A172 (cell line): ENCODE measurements at places on chromosomes 4 and X.

DNA sequence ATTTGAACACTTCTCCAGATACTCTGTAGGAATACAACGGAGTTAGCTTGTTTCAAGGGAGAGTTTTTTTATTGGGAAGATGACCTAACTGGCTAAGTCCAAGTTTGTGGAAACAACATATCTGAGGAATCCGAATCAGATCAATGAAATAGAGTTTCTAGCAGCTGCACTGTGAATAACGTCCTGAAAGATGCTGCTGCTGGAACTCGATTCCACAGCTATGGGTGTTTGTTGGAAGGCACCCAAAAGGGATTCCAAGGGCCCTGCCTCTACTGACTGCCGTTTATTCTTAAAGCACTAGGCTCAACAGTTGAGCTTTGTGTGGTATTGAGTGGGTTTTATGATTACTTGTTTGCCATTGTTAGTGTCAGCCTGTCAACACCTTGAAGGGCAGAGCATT is 6.6 kb upstream of the GBA3 start:
- DNase-seq: no peak

DNA sequence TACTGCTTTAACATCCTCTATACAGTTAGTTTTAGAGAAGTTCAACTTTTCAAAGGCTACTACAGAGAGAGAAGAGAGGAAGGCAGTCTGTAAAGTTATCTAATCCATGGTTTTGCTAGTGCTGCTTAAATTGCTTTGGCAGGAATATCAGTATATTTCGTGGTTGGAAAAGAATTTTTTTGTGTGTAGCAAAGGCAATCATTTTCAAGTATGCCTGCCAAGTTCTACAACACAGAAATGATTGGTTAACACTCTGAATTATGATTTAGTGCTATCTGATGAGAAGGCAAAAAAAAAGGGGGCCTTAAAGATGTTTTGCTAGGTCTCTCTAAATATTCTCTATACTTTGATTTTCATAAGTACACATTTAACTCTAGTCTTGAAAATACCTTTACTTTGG is 133.1 kb downstream of the JADE1 start:
- no peak for DNase-seq

- DNase-seq: peak; percentile 64
Measured at GRCh38 chrX:152445926-152446325, 5.2 kb downstream of the GABRA3 start.

GRCh38 chr4:10524196-10524833 is 67.1 kb upstream of the ZNF518B start:
- DNase-seq: no peak

DNA sequence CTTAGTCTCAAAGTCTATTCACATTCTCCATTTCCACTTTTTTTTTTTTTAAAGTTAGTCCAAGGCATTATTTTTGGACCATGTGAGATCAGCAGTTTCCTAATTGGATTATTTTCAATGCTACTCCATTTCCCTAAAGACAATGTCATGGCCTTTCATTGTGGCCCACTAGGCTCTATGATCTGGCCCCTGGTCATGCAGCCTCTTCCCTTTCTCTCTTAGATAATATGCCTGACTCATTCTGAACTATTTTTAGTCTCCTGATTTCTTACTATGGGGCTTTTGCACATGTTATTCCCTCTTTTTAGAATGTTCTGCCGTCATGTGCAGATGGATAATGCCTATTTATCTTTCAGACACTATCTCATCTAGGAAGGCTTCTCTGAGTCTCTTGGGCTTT is 157.3 kb downstream of the TMA16 start:
- DNase-seq: peak; percentile 14

- DNase-seq: no peak
Measured at GRCh38 chr4:6191448-6192130, 8.8 kb downstream of the JAKMIP1 start.

GRCh38 chr4:78145008-78145407 is 87.9 kb downstream of the FRAS1 start:
- no peak for DNase-seq

DNA sequence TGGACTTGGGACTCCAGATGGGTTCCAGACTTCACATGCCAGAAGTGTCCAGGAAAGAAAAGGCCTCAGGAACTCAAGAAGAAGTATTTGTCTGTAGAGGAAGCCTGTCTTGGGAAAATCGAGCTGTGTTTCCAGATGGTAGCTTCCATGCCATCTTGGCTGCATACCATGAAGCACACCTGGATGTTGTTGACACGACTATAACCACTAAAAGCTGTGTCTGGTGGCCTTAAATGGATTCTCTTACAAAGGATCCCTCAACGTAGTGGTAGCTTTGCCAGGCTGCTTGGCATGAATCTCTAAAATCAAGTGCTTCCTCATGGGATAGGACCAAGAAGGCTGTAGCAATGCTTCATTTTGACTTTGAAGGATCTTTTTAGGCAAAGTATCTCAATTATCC is 313.4 kb upstream of the BOD1L1 start:
- no peak for DNase-seq

- peak; percentile 23 for DNase-seq
Measured at GRCh38 chr4:25160714-25161592, 704 bp upstream of the SEPSECS start.

GRCh38 chrX:66728818-66729271 is 90.0 kb upstream of the EDA2R start:
- DNase-seq: peak; percentile 12

DNA sequence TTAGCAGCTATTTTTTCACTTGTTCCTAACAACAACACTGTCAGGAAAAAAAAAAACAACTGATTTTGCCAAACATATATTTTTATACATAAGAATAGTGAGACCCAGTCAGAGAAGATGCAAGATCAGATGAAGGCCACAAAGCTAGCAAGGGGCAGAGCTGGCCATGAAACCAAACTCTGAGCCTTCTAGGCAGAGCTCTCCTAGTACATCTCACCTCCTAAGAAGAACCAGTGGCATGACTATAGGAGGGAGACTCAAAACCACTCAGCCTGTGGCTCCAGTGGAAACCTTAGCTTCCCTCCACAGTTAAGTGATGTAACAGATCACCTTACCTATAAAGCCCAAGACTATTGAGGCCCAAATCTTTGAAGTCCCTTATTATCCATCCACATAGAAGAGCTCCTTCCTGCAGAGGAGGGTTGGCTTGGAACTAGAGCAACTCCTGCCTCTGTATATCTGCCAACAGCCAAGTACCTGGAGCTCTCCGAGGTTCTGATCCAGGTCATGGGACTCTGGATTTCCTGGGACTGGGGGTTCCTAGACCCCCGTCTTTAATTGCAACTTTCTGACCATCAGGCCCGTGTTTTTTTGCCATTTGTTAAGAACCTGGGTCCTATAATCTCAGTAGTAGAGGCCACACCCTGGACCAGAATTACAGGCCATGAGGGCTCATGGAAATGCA is 136.5 kb downstream of the SH3KBP1 start:
- no peak for DNase-seq

- DNase-seq: no peak
Measured at GRCh38 chr4:95742179-95742578, 97.7 kb upstream of the PDHA2 start.

- DNase-seq: no peak
Measured at GRCh38 chrX:137896123-137896522, 330.2 kb downstream of the ZIC3 start.
